GM06990 (cell line): ENCODE measurements at places on chromosomes 5 and 9.

GRCh38 chr9:131017067-131017466 is 8.1 kb downstream of the LAMC3 start:
- DNase-seq = no peak

DNA sequence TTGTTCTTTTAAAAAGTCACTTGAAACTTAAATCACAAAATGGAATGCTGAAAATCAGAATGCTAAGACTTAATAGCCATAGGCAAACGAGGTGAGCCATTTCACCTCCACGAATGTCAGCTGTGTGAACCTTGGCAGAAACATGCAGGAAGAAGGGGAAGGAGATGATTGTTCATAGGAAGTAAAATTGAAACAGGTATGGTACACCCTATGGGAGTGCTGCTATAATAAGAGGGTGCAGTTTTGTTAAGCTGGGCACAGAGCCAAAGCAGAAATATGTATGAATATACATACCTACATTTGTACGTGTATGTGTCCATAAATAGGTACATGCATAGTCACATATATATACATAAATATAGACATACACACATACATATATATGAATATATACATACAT is 51.0 kb upstream of the SPINK5 start:
- DNase-seq = no peak

DNA sequence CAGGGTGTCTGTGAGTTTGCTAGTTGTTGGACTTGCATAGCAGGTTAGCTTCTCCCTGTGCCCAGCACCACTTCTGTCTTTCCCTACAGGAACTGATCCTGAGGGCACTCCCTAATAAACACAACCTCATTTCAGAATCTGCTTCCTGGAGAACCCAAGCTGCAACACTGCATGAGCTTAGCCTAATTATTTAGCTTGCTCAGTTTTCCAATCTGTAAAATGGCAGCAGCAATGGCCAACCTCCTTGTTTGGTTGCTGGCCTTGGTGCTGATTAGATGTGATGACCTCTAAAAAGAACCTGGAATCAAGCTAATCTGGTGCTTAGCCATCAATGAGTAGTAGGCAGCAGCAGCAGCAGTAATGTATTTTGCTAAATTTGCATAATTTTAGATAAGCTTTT is 133.9 kb downstream of the ADCY2 start:
- no peak for DNase-seq

GRCh38 chr9:118563677-118564076 is 805.6 kb downstream of the BRINP1 start:
- DNase-seq = no peak

GRCh38 chr9:87593359-87593980 is 95.8 kb downstream of the DAPK1 start:
- no peak for DNase-seq

DNA sequence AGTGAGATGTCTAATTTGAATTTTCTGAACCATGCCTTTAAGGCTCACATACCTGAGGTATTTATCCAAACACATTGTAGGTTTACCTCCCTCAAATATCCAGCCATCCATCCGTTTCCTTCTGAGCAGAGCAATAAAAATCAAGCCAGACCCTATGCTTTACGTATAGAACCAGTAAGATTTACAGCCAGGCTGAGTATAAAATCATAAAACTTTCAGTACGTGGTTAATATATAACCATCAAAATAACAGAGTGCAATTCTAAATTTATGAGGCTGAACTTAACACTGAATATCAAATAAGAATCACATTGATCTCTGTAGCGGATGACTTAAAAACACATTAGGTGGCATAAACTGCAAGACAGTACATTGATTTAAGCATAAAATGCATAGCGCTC is 877.9 kb upstream of the WWC1 start:
- no peak for DNase-seq

- DNase-seq = no peak
Measured at GRCh38 chr9:116282597-116282996, 129.0 kb downstream of the PAPPA start.

GRCh38 chr5:106020894-106021293 is 1649.8 kb downstream of the EFNA5 start:
- no peak for DNase-seq

- no peak for DNase-seq
Measured at GRCh38 chr5:130689831-130690230, 475.2 kb downstream of the HINT1 start.

DNA sequence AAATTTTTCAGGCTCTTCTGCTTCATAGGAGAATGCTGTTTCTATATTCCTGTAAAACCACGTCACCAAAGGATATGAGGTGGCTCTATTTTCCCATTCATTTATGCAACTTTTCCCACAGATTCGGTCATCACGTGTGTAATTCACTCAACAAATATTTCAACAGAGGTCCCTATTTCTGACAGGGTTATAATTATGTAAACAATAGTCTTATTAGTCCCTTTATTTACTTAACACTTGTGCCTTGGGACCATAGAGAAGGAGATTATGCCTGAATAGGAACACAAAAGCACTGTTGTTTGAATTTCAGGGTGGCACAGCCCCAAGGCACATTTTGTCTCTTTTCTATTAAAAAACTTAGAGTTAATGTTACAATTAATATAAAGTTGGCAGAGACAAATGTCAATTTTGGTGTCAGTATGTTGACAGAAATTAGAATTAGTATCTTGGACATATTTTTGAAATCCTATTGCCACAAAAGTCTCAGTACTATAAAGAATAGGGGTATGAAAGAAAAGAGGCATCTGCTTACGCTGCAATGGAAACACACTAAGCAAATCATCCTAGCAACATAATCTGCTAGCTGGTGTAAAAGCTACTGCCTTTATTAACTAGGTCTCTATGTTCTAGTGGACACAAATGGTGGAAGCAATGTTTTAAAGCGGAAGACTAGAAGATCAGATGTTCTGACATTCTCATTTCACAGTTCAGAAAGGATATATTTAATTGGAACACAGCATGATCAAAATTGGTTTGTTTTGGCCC is 229.1 kb upstream of the TBCA start:
- DNase-seq = no peak

GRCh38 chr9:134765785-134766184 is 114.8 kb upstream of the FCN2 start:
- no peak for DNase-seq

DNA sequence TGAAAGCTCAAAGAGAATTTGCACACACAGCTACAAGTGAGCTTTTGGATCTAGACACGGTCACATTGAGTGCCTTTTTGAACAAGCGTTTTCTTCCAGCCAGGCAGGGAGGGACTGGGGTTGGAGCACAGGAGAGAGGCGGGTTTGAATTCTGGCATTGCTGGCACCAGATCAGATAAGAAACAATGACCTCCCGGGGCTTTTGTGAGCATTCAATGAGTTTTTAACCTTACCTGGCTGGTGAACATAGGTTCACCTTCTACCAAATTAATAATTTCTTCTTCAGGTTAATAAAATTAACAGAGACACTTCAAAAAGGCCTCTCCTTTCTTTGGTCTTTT is 312.9 kb upstream of the MSX2 start:
- no peak for DNase-seq

DNA sequence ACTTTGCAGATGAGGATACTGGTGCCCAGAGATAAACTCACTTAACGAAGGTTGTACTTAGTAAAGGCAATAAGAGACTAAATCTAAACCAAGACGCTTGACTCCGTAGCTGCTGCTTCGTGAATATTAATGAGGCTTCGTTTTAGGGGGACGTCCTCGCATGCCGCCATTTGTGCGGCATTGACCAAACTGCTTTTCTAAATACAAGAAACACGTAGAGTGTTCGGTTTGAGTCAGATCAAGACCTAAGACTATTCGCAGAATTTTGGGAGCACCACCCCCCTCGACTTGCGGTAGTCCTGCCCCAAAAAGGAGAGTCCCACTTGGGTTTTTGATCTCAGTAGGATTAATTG is 1.1 kb downstream of the NPM1 start:
- no peak for DNase-seq

GRCh38 chr9:14310311-14310710 is 3.6 kb downstream of the NFIB start:
- DNase-seq = no peak

DNA sequence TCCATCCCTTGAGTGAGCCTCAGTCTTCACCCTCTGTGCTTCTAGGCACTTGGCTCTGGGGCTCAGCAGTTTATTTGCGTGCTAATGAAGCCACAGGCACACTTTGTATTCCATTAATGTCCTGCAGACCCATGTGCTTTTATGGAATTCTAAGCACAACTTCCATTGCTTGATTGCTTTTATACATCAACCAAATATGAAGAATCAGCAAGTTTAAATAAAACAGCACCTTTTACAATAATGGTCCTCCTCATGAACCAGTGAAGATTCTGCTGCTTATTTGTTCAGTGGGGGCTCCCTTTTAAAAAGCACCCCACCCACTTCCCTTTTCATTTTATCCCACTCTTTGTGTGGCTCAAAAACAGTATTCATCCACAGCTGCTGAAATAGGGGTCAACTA is 60.2 kb downstream of the DCP2 start:
- DNase-seq = no peak

- peak; percentile 45 for DNase-seq
Measured at GRCh38 chr9:99595796-99596195, 225.9 kb upstream of the NR4A3 start.

GRCh38 chr9:127173063-127173462 is 50.6 kb upstream of the ANGPTL2 start:
- DNase-seq = no peak

DNA sequence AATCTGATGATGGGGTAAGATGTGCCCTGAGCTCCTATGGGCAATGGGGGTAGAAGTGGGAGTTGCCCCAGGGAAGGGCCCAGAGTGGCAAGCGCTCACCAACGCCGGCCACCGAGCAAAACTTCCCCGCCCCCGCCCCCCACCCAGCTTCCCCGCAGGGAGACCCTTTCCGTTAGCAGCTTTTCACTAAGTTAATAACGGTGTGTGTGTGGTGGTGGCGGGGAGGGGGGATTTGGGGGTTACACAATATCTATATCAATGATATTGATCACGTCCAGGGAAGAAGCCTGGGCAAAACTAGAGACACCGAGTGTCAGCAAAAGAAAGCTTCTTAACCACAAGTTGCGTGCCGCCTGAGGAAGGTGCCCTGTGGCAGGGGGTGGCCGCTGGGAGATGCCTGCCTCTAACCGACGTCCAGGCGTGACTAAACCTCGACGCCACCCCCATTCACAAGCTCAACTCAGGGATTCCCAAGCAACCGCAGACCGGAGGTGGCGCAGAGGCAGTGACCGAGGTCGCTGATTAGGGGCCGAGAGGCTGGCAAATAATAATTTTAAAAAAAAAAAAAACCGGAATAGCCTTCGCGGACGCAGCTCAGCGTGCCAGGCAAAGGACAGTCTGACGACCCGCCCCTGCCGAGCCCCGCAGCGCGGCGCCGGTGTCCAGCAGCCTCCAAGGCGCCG is 222.6 kb downstream of the MEF2C start:
- DNase-seq = no peak

DNA sequence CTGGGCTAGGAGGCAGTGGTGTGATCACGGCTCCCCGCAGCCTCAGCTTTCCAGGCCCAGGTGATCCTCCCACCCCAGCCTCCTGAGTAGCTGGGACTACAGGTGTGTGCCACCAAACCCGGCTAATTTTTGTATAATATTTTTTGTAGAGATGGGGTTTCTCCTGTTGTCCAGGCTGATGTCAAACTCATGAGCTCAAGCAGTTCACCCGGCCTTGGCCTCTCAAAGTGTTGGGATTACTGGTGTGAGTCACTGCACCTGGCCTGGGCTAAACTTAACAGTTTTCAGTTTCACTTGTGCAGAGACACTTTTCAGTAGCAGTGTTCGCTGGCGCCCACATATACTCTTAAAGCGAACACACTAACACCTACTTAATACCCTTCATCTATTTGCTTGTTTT is 205.6 kb upstream of the ZNF608 start:
- peak; percentile 59 for DNase-seq
